ENCODE measurements at places on chromosomes 1 and 21.

DNA sequence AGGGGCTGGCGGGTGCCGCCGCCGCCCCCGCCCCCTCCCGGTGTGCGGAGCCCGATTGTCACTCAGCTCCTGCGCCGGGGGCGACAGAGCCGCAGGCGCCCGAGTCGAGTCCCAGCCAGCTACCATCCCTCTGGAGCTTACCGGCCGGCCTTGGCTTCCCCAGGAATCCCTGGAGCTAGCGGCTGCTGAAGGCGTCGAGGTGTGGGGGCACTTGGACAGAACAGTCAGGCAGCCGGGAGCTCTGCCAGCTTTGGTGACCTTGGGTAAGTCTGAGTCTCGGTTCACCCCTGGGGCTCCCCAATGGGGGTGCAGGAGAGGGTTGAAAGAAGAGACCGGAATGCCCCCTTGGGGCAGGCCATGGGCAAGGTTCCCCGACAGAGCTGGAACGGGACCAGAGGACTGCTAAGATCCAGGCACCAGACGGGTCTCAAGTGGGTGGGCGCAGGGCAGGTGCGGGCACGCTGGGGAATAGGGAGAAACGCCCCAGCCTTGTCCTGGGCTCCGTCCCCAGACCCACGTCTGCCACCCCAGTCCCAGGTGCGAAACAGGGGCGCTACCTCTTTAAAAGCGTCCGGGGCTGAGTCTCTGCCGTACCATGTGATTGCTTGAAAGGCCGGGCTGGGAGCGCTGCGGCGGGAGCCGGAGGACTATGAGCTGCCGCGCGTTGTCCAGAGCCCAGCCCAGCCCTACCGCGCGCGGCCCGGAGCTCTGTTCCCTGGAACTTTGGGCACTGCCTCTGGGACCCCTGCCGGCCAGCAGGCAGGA, at the start of gene ADORA1:
Gene ADORA1, plus strand, starts transcription at position 61 of the 765 bp plus-strand sequence. CDS start 1,116 bp downstream, outside the sequence.
- peak; percentile 80 for DNase-seq

GRCh38 chr1:26790551-26790953, 2.8 kb downstream of the PIGV start:
- DNase-seq = no peak

GRCh38 chr21:33780631-33781030, 135.0 kb downstream of the ATP5PO start:
- DNase-seq = no peak

- DNase-seq = no peak
These were observed 441.7 kb downstream of the PRDM2 start for GRCh38 chr1:14141656-14142055.

DNA sequence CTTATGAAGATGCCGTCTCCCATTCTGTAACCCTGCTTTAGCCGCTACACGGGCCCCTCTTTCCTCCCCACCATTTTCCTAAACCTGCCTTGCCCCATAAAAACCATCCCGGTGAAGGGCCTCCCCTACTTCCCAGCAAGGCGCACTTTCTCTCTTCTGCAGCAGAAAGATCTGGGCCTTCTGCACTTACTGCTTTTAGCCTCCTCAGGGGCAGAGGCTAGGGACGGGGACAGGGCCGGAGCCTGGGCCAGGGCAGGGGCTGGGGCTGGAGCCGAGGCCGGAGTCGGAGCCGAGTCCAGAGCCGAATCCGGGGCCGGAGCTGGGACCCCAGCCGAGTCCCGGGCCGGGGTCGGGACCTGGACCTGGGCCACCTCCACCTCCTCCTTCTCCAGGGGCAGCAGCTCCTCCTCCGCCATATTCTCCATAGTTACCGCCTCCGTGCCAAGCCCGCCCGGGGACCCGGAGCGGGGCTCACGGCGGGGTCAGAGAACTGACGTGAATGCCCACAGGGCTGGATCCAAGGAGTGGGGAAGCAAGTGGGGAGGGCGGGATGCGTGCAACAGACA, 382 bp downstream of the TRMT1L start:
- no peak for DNase-seq

Data from hippocampal formation (tissue), 2 donors.